ENCODE measurements at places on chromosomes 1 and 21.

DNA sequence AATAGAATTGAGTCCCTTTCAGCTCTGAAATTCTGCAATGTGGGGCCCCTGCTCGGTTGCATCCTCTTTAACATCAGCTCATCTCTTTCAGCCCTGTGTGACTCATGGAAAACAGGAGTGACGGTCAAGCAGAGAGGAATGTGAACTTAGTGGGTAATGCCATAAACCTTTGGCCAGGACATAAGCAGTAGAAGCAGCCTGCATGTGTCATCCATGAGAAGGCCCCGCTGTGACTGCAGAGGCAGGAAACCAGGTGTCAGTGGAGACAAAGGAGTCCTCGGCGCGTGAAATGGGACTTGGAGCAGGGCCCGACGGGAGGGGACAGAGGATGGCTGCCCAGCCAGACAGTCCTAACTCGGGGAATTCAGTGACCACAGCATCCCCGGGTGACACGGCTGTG, 21.1 kb upstream of the EPHB2 start:
- DNase-seq, result no peak

DNA sequence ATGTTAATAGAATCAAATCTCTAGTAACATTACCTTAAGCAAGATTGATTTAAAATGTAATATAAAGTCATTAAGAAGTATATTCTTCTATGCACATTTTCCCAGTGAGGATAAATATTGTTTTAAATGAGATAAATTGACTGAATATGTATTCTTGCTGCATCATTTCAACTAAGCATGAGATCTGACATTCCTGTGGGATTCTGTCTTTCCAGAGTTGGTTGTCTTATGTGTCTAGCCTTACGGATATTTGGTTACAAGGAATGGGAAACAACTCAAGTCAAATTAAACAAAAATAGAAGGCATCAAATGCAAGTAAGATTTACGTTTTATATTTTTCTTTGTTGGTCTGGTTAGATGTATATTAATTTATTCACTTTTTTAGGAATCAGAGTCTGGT, 287.5 kb downstream of the PTGER3 start:
- DNase-seq, result no peak

DNA sequence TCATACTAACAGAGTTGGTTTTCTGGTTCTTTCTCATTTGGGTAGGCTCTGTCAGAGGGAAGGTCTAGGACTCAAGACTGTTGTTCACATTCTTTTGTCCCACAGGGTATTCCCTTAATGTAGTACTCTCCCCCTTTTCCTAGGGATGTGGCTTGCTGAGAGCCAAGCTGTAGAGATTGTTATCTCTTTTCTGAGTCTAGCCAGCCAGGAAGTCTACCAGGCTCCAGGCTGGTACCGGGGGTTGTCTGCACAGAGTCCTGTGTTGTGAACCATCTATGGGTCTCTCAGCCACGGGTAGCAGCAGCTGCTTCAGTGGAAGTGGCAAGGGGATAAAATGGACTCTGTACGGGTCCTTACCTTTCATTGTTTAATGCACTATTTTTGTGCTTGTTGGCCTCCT, 226.4 kb downstream of the LBR start:
- DNase-seq, result no peak

- DNase-seq, result no peak
Observed at GRCh38 chr1:114092186-114093062, 61.2 kb downstream of the SYT6 start.

DNA sequence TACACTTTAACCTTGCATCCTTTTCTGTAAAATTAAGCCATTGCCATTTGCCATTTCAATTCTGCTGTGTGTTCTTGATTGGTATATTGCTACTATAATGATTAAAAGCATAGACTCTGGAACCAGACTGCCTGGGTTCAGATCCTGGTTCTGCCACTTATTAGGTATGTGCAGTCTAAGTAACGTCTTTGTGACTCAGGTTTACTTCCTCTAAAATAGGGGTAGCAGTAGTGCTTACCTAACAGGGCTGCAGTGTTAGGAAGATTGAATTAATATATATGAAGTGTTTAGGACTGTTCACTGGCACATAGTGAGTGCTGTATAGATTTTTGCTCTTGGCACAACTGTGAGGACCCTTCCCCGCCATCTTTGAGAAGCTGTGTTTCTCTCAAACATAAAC, 4.4 kb downstream of the CDC42 start:
- DNase-seq, result no peak

GRCh38 chr1:71823708-71824305, 458.5 kb downstream of the NEGR1 start:
- DNase-seq, result no peak

DNA sequence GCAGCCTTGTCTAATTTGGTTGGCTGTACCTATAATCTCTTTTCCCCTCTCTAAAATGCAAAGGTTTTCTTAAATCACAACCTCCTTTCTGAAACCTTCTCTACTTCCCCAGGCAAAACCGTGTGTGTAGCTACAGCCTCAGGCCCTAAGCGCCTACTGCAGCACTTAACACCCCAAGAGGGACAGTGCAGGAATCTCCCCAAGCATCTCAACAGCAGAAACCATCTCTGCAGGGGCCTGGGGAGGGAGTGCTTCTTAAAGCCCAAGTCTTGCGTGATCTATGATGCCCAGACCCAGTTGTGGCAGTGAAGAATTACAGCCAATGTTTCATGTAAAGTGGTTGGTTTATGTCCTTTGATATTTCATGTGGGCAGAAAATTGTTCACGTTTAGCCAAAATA, 159.3 kb downstream of the DSCAM start:
- no peak for DNase-seq

Data from GM19239 (cell line).